CD4-positive, alpha-beta T cell treated with Interleukin-2 at 100 ng/mL for 4 hours (primary cell): ENCODE measurements at places on chromosomes 1 and 21.

GRCh38 chr1:18693256-18694098 is 62.8 kb downstream of the PAX7 start:
- no peak for DNase-seq

DNA sequence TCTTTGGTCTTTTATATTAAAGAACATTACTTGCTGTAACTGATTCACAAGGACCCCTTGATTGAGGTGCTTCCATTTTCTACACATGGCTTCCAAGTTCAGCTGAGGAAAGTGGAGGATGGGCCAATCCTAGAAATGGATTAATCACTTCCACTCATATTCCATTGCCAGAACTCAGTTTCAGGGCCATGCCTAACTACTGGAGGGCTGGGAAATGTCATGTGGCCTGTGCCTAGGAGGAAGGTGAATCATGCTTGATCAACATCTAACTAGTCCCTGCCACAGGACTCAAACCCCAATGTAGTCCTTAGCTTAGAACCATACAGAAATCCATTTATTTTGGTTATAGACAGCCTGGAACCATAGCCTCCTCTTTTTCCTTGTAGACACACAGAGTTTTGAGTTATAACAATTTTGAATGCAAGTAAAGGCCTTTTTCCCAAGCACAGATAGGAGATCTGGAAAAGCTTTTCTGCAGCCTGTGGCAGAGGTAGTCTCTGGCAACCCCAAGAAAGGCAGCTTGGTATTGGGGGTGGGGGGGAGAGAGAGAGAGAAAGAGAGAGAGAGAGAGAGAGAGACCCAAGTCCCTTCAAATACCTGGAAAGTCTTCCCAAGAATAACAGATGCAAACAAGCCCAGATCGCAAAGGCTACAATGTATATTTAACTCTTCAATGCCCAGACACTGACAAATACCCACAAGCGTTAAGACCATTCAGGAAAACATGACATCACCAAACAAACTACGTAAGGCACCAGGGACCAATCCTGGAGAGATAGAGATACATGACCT is 12.5 kb downstream of the MAST2 start:
- DNase-seq, result no peak

- DNase-seq, result no peak
Observed at GRCh38 chr1:234773936-234774677, 164.1 kb upstream of the IRF2BP2 start.

DNA sequence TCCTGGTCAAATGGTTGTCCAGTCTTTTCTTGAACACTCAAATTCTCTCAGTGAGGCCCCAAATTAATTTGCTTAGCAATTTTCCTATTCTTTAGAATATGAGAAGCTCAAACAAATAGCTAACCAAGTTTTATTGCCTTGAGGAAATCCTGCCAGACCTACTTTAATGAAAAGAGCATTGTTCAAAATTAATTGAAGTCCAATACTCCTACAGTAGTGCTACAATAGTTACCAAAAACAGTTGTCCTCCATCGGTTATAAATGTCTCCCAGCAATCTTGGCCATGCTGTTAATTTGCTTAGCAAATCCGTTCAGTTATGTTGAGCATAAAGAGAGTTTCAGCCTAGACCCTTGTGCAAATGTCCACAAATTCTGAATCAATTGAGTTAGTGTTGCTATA is 112.9 kb downstream of the MAB21L3 start:
- no peak for DNase-seq

DNA sequence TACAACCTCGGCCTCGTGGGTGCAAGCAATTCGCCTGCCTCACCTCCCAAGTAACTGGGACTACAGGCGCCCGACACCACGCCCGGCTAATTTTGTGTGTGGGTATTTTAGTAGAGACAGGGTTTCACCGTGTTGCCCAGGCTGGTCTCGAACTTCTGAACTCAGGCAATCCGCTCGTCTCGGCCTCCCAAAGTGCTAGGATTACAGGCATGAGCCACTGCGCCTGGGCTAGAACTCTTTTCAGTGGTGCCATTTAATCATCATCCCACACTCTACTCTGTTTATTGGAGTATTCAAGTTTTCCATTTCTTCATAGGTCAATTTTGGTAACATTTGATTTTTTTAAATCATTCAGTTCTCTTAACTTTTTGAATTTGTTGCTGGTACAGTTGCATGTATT is 101.3 kb downstream of the DHRS3 start:
- no peak for DNase-seq

- no peak for DNase-seq
Observed at GRCh38 chr1:237187842-237188241, 145.9 kb downstream of the RYR2 start.

GRCh38 chr1:246565751-246566127 is 322 bp downstream of the TFB2M start:
- DNase-seq, result no peak

- no peak for DNase-seq
Observed at GRCh38 chr1:53303726-53304515, 23.9 kb downstream of the LRP8 start.
